ENCODE measurements at places on chromosomes 12 and 14.
A peak's percentile ranks its signal among the peaks of the same experiment; 100 is the strongest.

DNA sequence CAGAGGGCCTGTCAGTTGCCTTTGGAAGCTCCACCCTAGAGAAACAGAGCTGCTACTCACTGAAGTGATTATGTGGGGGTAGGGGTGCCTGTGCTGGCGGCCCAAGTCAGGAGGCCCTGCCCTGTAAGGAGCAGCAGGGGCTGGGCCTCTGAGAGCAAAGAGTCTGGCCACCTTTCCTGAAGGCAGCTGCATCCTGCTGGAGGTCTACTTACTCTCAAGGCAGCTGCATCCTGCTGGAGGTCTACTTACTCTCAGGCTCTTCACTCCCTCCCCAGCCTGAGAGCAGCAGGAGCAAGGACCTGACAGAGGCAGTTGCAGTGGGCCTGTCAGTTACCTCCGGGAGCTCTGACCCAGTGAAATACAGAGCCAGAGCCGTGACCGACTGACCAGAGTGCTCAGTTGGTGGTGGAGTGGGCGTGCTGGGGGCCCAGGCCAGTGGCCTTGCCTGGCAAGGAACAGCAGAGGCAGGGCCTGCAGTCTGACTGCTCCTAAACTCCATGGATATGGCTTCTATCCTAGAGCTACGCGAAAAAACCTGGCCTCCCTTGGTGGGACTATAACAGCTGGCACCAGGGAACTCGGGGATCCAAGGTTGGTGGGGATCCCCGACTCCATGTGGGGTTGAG lies 32.3 kb downstream of the RAD51B start:
- H3K36me3 ChIP-seq, result no peaks in the 10 kb centered on the region
- H3K4me3 ChIP-seq, result no peak overlapping the region
- no peaks in the 10 kb centered on the region for H3K27me3 ChIP-seq
- no peak overlapping the region for H3K27ac ChIP-seq
- no peaks in the 10 kb centered on the region for H3K4me1 ChIP-seq

- no peak overlapping the region for H3K27ac ChIP-seq
- no peak for DNase-seq
- H3K27me3 ChIP-seq, result no peaks in the 10 kb centered on the region
- no peaks in the 10 kb centered on the region for H3K36me3 ChIP-seq
- no peak overlapping the region for H3K4me3 ChIP-seq
- no peaks in the 10 kb centered on the region for H3K4me1 ChIP-seq
These were observed 99.8 kb downstream of the TGFB3 start for GRCh38 chr14:75881994-75882393.

DNA sequence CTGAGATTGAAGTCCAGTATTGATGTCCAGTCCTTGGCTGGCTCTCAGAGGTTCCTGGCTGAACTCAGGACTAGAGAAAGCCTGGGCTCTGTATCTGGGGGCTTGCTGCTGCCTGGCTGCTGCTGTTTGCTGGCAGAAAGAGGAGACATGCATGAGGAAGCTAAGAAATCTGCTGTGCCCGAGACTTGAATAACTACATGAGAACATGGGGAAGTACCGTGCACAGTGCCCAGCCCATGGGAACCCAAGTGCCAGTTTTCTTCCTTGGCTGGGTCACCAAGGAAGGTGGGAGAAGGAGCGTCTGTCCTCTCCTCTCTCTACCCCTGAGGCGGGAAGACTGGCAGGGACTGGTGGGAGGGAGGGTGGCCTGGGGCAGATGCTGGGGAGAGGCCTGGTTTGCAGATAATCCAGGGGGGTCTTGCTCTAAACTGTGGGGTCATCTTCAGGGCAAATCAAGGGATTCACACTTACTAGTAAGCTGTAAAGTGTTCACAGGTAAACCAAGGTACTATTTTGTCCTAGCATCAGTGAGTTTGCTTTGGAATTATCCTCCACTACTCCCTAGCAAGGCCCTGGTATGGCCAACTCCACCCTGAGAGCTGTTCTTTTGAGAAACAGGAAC lies 13.8 kb upstream of the ZFP36L1 start:
- no peak overlapping the region for H3K4me3 ChIP-seq
- DNase-seq, result peak; percentile 47
- peak overlapping the region; percentile 59 for H3K27ac ChIP-seq
- no peaks in the 10 kb centered on the region for H3K36me3 ChIP-seq
- no peaks in the 10 kb centered on the region for H3K4me1 ChIP-seq

GRCh38 chr12:15334225-15334624 lies 11.9 kb downstream of the PTPRO start:
- no peak for DNase-seq
- no peaks in the 10 kb centered on the region for H3K4me1 ChIP-seq
- no peaks in the 10 kb centered on the region for H3K27me3 ChIP-seq
- no peak overlapping the region for H3K27ac ChIP-seq
- no peaks in the 10 kb centered on the region for H3K36me3 ChIP-seq

DNA sequence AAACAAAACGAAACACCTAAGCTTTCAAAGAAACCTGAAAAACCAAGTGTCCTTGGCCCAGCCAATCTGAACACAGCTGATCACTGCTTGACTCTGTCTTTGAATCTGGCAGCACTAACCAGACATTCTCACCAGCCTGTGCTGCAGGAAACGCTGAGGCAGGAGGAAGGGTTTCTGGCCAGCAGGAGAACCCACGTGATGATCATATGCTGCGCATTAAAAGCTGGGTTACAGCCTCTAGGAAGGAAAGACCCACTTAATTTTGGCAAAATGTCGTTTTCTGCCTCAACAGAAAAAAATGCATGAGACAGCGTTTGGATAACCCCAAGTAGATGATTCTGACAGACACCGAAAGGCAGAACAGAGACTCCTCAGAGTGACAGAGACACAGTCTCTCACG lies 9.8 kb downstream of the APPL2 start:
- peaks cover 9% of the 10 kb centered on the region for H3K4me1 ChIP-seq
- H3K4me3 ChIP-seq, result no peak overlapping the region
- H3K27ac ChIP-seq, result no peak overlapping the region
- H3K27me3 ChIP-seq, result no peaks in the 10 kb centered on the region

- peaks cover 15% of the 10 kb centered on the region for H3K4me1 ChIP-seq
- H3K27ac ChIP-seq, result peak overlapping the region; percentile 89
- DNase-seq, result peak; percentile 88
- no peaks in the 10 kb centered on the region for H3K36me3 ChIP-seq
These were observed 9.7 kb downstream of the CKB start for GRCh38 chr14:103512701-103513611.

DNA sequence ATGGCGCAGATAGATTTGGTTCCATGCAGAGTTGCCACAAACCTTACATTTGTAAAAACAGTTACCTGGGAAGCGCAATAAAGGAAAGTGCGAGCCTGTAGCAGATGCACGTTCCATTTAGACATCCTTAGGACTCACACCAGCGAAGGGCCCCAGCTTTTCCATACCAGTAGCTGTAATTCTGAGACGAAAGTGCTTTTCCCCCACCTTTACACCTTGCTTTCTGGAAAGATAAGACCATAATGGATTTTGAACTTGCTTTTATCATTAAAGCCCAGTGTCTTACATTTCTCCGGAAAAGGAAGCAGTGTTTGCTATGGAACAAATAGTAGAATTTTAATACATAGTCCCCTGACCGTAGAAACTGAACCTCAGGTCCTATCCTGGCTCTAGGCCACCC lies 616 bp upstream of the CCDC77 start:
- no peak for DNase-seq
- no peak overlapping the region for H3K27ac ChIP-seq
- no peaks in the 10 kb centered on the region for H3K36me3 ChIP-seq
- peaks cover 9% of the 10 kb centered on the region for H3K4me1 ChIP-seq
- H3K4me3 ChIP-seq, result no peak overlapping the region
- no peaks in the 10 kb centered on the region for H3K27me3 ChIP-seq

GRCh38 chr14:77593501-77593961 lies 22.9 kb downstream of the SPTLC2 start:
- H3K27ac ChIP-seq, result no peak overlapping the region
- DNase-seq, result peak; percentile 37
- H3K4me3 ChIP-seq, result no peak overlapping the region
- no peaks in the 10 kb centered on the region for H3K27me3 ChIP-seq
- H3K4me1 ChIP-seq, result peaks cover 4% of the 10 kb centered on the region

DNA sequence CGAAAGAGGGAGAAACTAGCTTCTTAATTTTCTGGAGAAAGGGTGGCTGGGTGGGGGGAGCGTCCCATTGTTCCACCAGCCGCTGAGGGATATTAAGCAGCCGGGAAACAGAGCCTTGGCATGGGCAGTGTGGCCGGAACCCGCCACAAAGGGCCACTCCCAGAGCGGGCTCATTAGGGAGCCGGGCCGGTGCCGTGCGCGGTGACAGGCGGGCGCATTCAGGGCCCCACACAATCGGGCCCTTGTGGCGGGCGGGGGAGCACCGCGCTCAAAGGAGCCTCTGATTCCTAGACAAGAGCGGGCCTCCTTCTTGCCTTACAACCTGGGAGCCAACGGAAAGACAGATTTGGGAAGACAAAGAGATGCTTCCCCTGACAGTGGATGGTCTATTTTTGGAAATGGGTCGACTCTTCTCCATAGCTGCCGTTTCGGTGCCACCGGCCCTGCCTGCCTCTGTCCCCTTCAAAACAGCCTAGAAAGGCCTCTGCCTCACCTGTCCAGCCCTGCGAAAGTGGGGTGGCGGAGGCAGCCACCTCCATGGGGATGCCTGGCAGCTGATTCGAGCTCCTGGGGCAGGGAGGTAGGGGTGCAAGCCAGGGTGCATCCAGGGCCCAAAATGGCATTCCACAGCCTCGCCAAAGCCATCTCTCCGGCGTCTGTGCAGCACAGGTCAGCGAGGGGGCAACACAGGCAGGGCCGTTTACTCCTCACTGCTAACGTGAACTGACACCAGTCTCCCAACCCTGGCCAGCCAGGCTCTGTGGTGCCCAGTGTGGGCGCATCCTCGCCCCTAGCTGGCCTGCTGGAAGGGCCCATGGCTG lies 10.9 kb downstream of the CCDC85C start:
- H3K4me1 ChIP-seq, result peaks cover 65% of the 10 kb centered on the region
- H3K36me3 ChIP-seq, result no peaks in the 10 kb centered on the region
- H3K27me3 ChIP-seq, result no peaks in the 10 kb centered on the region

- H3K4me3 ChIP-seq, result no peak overlapping the region
- peak overlapping the region; percentile 34 for H3K27ac ChIP-seq
- H3K36me3 ChIP-seq, result no peaks in the 10 kb centered on the region
- no peaks in the 10 kb centered on the region for H3K27me3 ChIP-seq
- peak; percentile 66 for DNase-seq
- peaks cover 28% of the 10 kb centered on the region for H3K4me1 ChIP-seq
These were observed 40.9 kb downstream of the PTGER2 start for GRCh38 chr14:52355016-52355431.

DNA sequence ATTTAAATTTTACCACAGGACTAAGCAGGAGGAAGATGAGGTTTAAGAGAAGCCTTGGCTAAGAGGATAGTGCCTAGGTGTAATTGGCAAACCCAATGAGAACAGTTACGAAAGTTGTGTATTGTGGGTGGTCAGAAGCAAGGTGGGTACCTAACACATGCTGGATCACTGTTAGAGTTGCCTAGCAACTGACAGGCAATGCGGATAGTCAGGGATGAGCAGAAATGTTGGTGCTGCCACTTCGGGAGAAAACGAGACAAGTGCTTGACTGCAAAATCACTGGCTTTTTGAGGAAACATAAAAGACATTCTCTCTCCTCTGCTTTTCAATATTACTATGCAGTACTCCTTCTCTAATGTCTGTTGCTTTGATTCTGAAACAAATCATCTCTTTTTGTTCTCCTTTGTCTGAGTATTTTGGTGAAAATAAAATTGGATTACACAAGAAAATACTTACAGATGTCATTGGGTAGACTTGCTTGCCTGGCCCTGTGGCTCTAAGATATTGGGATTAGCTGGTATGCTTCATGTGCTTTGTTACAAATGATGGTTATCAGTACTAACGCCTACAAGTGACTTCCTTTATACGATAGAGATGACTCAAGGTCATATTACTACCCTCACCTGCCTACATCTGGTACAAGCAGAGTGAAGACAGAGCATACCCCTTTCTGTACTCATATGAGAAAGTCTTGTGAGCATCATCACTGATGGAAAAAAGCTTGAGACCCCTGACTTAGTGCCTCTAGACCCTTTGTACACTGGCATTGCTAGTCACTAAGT lies 48.0 kb downstream of the TDP1 start:
- H3K36me3 ChIP-seq, result no peaks in the 10 kb centered on the region
- no peak overlapping the region for H3K27ac ChIP-seq
- DNase-seq, result no peak
- H3K4me3 ChIP-seq, result no peak overlapping the region
- H3K27me3 ChIP-seq, result no peaks in the 10 kb centered on the region

- H3K27ac ChIP-seq, result no peak overlapping the region
- no peak overlapping the region for H3K4me3 ChIP-seq
- peaks cover 32% of the 10 kb centered on the region for H3K4me1 ChIP-seq
- DNase-seq, result no peak
These were observed 11.3 kb downstream of the MED13L start for GRCh38 chr12:116266168-116266601.

GRCh38 chr12:40222247-40222646 lies 2.5 kb upstream of the LRRK2 start:
- H3K27me3 ChIP-seq, result no peaks in the 10 kb centered on the region
- H3K4me1 ChIP-seq, result peaks cover 2% of the 10 kb centered on the region
- DNase-seq, result no peak
- H3K36me3 ChIP-seq, result no peaks in the 10 kb centered on the region

DNA sequence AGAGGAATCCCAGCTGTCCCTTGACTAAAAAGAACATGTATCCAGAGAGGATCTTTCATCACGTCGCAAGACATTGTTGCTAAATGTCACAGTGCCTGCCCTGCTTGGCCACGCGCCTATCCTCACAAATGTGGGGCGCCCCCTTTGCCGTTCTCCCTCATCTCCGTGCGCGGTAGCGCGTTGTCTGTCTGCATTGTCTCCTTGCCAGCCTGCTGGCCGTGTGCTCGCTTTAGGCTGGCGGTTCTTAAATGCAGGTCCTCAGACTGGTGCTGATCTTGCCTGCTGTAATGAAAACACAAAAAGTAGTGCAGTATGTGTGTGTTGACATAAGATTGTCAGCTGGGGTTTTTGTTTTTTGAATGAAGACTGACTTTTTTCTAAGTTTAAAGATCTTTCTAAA lies 198.2 kb upstream of the RGS6 start:
- H3K27me3 ChIP-seq, result no peaks in the 10 kb centered on the region
- peak; percentile 35 for DNase-seq
- no peak overlapping the region for H3K27ac ChIP-seq
- H3K4me1 ChIP-seq, result no peaks in the 10 kb centered on the region
- H3K4me3 ChIP-seq, result no peak overlapping the region

DNA sequence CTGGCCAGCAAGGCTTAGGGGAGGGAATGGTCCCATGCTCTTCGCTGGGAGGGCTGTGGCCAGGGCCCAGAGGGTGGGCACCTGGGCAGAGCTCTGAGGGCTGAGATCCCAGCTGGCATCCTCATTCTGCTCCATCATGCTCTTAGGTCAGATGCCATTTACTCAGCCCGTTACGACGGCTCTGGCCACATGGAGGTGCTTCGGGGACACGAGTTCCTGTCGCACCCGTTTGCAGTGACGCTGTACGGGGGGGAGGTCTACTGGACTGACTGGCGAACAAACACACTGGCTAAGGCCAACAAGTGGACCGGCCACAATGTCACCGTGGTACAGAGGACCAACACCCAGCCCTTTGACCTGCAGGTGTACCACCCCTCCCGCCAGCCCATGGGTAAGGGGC lies 30.8 kb upstream of the LRP1-AS start:
- H3K4me3 ChIP-seq, result no peak overlapping the region
- no peaks in the 10 kb centered on the region for H3K27me3 ChIP-seq
- H3K36me3 ChIP-seq, result peaks cover 46% of the 10 kb centered on the region
- DNase-seq, result no peak

DNA sequence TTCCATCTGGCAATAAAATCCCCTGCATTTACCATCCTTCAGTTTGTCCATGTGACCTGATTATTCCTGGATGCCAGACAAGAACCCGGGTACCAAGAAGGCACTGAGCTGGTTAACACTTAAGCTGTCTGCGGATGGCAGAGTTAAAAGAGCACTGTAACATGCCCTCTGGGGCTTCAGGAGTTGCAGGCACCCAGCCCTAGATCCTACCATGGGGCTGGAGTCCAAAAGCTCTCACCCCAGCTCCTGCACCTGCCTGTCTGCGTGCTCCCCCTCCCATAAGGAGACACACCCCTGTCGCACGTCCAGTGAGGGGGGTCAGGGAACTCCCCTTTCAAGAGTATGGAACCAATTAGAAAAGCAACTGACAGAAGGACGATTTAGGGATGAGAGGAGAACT lies 14.6 kb upstream of the FBXO34 start:
- H3K4me3 ChIP-seq, result no peak overlapping the region
- H3K27me3 ChIP-seq, result peaks cover 3% of the 10 kb centered on the region
- H3K4me1 ChIP-seq, result no peaks in the 10 kb centered on the region

All from lung (tissue), 17 donors.